ENCODE measurements at places on chromosomes 4 and X. TPM values are rescaled to one million over a fixed set of nuclear protein-coding genes. Genes with fewer than 3 reads are reported as not detected.

DNA sequence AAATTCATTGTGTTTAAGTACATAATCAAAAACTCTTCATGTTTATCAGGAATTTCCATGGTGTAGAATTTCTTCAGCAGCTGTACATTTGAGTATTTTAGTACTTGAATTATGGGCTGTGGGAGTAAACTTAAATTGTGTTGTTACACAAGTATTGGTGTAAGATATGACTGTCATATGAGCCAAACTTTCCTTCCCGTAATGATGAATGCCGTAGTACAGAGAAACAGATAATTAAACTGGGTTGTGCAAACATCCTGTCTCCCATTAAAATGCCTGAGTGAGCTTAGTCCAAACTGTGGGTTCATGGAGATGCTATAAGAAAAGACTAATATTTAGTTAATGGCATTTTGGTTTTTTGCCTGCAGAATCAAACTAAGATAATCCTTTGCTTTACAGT lies 159.2 kb downstream of the SLC4A4 start:
- DNase-seq, result no peak

DNA sequence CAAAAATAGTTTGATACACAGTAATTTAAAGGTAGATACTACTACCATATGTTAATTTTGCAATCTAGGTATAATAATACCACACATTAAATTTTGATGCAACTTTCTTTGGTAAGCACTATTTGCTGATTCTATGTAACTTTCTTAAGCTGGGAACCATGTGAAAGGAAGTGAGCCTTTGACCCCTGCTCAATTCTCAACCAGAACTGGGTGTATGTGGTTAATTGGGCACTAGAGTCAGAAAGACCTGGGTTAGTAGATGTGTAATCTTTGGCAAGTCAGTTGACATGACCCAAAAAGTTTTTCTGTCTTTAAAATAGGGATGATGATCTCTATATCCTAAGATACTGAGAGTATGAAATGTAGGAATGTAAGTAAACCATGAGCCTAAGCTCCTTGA lies 22.4 kb downstream of the TLR2 start:
- no peak for DNase-seq

- peak; percentile 54 for DNase-seq
Measured at GRCh38 chr4:158139086-158139485, 33.7 kb downstream of the GASK1B start.

- no peak for DNase-seq
Measured at GRCh38 chr4:186710521-186711119, 13.0 kb downstream of the FAT1 start.

Gene SLAIN2
- 79.9 TPM for total RNA-seq

Gene MAGEB2
- total RNA-seq, result not detected

Gene TECRL
- total RNA-seq, result not detected

Gene ANK2
- 9.9 TPM for total RNA-seq
